GM20000 (cell line): ENCODE measurements at places on chromosomes 16 and 17.

DNA sequence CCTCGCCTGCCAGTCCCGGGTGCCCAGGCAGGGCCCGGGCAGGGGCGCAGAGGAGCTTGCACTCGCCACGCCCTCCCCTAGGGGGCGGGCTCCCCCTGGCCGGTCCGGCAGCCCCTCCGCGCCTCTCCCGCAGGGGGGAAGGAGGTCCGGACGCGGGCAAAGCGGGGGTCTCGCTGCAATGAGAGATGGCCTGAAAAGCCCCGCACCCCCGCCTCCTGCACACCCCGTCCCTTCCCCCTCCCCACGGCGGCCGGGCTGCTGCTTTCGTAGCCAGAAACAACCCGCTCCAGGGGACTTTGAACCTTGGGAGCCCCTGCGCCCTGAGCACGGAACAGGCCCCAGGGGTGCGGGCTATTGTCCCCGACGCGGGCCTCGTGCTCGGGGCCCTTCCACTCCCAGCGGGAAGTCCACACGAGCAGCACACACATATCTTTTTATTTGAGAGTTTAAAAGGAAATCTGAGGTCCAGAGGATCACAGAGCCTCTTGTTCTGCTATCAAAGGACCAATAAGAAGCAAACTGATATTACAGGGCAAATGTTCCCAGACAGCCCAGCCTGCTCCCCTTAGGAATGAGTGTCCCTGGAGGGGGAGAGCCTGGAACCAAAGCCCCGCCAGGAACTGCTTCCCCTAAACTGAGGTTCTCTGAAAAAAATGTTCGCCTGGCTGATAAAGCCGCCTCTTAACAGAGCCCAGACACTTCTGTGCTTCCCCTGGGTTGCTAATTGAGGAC, 5.8 kb upstream of the CBX4 start:
- DNase-seq, result peak; percentile 88

- peak; percentile 91 for DNase-seq
These were observed at the start of gene CALB2 for GRCh38 chr16:71358464-71358998. Gene CALB2 (plus strand): TSS chr16:71358723. CDS start chr16:71358793, 70 bp downstream.

GRCh38 chr17:41141361-41141760, 1.0 kb upstream of the KRTAP4-6 start:
- DNase-seq, result no peak

- DNase-seq, result no peak
These were observed 18.9 kb downstream of the TEX2 start for GRCh38 chr17:64244165-64244564.

DNA sequence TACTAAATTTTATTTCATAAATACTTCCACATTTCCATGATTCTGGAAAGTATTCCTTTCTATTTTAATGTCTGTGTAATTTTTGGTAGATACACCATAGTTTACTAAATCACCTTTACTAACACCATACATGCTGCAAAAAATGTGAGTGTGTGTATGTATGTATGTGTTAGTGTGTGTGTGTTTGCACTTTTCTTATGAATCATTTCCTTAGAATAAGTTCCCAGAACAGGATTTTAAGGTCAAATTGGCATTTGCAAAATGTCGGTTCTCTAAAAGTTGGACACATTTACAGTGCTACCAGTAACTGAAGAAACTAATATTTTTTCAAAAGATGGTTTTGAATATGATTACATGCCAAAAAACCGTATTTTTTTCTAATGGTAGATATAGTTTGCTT, 137.1 kb downstream of the CYB561 start:
- DNase-seq, result no peak

DNA sequence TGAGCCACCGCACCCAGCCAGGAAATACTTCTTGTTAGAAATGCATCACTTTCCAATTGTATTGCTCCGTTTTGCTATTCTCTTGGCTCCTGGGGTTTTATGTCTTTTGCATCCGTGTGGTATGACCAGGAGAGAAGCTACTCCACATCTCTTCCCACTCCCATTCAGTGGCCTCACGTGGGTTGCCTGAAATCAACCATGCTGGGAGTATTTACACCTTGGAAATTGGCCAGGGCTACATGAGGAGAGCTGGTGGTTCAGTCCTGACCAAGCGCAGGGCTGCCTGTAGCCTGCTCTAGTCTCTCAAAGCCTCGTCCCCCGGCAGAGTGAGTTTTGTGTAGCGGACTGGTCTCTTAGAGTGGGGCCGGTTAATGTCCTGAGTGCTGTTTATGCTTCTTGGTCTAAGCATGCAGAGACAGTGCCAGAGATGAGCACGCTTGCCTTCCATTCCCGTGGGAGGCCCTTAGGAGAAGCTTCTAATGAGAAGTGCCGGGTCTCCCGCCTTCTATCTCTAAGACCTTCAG, 3.8 kb downstream of the WFDC1 start:
- no peak for DNase-seq

DNA sequence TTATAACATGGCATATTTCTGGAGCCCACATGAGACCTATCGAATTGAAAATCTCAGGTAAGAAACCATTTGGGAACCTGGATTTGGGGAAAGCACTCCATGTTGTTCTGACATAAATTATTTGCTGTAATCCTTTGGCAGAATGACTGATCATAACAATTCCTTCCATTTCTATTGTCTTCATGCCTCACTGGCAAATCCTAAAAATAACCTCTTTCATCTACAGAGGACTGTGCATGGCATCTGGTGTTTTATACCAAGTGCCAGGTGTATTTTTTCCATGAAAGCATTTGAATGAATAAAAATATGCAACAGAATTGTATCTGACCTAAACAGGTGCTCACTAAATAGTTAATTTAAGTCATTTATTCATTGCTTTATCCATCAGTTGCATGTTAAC, 33.7 kb upstream of the COQ7 start:
- DNase-seq, result no peak

- DNase-seq, result peak; percentile 83
These were observed 13.7 kb downstream of the MYO15B start for GRCh38 chr17:75601057-75601987.

GRCh38 chr16:72444696-72445095, 272.7 kb upstream of the PMFBP1 start:
- no peak for DNase-seq

DNA sequence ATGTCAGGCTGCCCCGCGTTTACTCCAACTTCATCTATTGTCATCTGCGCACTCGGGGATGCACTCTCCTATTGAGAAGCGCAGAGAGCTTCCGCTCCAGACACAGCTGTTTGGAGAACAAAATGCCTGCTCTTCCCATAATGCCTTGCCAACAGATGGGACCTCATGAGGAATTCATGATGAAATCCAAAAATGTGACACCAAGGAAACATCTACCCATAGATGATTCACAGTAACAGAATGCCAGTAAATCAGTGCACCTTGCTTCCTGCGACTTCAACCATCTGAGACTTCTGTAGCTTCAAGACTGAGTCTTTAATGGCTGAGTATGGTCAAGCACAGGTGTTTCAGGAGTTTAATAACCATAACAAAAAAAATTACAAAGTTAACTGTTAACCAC, 1144.9 kb upstream of the GOT2 start:
- no peak for DNase-seq
